ENCODE measurements at places on chromosomes 1 and 21.

DNA sequence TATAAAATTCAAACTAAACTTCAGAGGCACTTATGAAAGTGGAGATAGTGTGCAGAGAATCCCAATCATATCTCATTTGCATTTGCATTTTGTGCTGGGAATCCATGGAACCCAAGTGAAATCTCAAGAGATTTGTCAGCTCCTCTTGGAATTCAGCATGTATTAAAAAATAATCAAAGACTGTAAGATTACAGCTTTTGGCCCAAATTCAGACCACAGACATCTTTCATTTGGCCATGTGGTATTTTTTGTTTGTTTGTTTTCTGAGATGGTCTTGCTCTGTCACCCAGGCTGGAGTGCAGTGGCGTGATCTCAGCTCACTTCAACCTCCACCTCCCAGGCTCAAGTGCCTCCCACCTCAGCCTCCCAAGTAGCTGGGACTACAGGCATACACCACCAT, 3.8 kb upstream of the CACYBP start:
- no peak for DNase-seq

DNA sequence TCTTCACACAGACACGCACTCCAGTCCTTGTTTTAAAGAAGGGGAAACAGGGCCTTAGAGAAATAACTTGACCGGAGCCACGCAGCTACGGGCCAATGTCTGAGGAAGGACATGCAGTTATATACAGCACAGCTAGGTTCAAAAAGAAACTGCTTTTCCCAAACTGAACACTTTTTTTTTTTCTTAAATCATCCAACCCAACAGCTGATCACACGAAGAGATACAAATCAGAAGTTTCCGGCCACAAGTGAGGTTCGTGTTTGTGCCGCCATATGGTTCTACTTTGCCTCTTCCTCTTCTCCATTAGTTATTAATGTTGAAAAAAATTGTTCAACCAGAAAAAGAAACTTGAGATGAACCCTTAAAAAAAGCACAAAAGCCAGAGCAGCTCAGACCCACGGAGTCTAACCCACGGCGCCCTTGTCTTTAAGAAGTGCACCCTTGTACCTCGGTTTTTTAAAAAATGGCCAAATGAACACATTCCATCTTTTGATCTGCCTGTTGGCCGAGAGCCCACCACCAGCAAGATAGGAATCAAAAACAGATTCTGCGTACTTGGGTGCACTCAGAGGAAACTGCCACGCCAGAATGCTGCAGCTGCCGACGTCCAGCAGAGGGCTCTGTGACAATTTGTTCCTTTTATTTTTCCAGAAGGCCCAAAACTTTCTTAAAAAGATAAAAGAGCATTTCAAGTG, 78.9 kb downstream of the SLC66A1 start:
- DNase-seq, result peak; percentile 73

DNA sequence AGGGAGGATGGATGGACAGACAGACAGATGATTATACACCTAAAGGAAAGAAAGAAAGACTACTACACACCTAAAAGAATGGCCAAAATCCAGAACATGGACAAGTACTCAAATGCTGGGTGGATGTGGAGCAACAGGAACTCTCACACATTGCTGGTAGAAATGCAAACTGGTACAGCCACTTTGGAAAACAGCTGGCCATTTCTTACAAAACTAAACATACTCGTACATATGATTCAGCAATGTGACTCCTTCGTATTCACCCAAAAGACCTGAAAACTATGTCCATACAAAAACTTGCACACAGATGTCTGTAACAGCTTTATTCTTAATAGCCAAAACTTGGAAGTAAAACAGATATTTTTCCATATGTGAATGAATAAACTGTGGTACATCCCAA, 51.3 kb downstream of the PRPF38A start:
- DNase-seq, result no peak

GRCh38 chr1:199490769-199491527, 536.6 kb upstream of the NR5A2 start:
- DNase-seq, result no peak

DNA sequence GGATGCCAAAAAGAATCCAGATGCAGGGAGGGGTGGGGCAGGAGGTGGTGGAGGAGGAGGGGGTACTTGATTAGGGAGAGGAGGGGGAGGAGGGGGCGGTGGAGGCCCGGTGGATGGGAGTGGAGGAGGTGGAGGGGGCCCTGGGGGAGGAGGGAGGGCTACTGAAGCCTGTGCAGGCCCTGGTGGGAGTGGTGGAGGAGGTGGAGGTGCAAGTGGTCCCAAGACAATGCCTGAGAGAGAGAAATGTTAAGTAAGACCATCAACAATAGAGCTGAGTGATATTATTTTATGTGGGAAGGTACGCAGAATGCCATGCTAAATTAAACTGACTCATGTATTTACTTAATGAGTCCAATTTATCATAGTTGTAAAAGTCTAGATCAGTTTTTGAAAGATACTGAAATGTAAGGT, 86.8 kb upstream of the LBR start:
- no peak for DNase-seq

DNA sequence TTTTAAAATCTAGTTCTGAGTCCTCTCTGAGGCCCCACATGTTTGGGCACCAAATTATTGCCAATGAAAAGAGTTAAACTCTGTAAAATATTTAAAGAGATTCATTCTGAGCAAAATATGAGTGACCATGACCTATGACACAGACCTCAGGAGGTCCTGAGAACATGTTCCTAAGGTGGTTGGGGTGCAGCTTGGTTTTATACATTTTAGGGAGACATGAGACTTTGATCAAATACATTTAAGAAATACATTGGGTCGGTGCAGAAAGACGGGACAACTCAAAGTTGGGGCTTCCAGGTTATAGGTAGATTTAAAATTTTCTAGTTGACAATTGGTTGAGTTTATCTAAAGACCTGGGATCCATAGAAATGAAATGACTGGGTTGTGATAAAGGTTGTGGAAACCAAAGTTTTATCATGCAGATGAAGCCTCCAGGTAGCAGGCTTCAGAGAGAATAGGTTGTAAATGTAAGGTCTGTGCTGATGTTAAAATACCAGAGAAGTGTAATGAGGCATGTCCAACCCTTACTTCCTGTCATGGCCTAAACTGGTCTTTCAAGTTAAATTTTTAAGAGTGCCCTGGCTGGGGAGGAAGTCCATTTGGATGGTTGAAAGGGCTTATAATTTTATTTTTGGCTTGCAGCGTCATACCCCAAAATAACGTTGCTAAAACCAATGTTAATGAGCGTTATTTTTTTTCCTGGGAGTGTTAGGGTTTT, 274.9 kb downstream of the NUF2 start:
- no peak for DNase-seq

DNA sequence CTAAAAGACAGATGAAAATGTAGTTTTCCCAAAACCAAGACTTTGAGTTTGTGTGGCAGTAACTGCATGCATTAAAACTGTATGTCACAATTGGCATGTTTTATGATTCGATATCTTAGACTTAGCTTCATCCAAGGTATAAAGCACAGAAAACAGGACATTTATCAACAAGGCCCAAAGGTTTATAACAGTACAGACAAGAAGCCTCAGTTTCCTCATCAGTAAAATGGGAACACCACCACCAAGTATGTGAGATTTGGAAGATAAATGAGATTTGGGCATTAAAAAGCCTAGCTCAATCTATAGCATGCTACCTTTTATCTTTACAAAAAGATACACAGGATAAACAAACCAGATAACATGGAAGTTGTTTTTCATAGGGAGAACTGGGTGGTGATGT, 128.5 kb downstream of the DAB1 start:
- DNase-seq, result no peak

DNA sequence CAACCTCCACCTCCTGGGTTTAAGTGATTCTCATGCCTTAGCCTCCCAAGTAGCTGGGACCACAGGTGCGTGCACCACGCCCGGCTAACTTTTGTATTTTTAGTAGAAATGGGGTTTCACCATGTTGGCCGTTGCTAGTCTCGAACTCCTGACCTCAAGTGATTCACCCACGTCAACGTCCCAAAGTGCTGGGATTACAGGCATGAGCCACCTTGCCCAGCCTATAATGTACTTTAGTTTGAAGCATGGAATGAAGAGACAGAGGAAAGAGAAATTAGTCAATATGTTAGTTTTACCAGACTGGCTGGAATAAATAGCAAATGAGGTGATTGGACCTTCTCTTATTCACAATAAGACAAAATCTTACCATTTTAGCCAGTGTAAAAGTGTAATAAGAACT, 89.0 kb downstream of the GTF2B start:
- DNase-seq, result no peak

GRCh38 chr1:112458756-112459155, 50.0 kb upstream of the WNT2B start:
- no peak for DNase-seq

DNA sequence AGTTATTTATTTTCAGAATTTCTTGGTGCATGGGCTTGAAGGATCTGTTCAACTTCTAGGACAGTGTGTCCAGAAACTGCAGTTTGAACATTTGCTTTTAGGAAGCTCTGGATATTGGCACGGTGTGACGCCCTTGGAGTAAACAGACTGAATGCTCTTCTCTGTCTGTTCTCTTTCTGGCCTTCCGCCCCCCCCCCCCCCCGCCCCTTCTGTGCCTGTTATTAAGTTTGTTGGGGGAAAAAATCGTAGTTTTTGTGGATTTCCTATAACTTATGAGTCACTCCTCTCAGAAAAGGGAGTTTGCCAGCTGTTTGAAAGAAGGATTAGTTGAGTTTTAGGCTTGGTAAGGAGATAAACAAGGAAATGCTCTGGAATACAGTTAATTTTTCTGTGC, 1.2 kb downstream of the KCTD3 start:
- peak; percentile 52 for DNase-seq

Data from left hindlimb (tissue), 1 donor.